Activated CD4-positive, alpha-beta T cell treated with anti-CD3 and anti-CD28 coated beads, Interleukin-2, amount 50 U/mL, for 24 hours (primary cell): ENCODE measurements at places on chromosomes 7 and 10.

GRCh38 chr10:100806356-100806645 lies 60.9 kb downstream of the PAX2 start:
- DNase-seq, result no peak

GRCh38 chr7:24573554-24574338 lies 494 bp downstream of the PALS2 start:
- peak; percentile 18 for DNase-seq

DNA sequence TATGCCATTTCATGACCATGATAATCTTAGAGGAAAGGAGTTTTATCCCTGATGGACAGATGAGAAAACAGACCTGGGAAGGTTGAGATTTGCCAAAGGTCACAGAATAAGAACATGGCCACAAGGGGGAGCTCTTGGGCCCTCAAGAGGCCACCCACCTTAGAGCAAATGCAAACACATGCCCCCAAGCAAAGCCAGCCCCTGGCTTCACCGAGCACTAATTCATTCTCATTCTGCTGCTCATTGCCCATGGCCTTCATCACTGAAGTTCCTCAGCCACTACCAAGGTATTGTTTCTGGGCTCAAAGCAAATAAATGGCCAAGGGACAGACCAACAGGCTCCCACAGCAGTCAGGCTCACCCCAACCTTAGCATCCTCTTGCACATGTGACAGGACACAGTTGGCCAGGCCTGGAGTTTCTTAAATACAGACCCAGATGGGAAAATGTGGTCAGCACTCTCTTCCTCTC lies 44.2 kb downstream of the PDLIM1 start:
- peak; percentile 52 for DNase-seq

- DNase-seq, result no peak
Observed at GRCh38 chr10:13978533-13979115, 352.1 kb downstream of the FRMD4A start.

DNA sequence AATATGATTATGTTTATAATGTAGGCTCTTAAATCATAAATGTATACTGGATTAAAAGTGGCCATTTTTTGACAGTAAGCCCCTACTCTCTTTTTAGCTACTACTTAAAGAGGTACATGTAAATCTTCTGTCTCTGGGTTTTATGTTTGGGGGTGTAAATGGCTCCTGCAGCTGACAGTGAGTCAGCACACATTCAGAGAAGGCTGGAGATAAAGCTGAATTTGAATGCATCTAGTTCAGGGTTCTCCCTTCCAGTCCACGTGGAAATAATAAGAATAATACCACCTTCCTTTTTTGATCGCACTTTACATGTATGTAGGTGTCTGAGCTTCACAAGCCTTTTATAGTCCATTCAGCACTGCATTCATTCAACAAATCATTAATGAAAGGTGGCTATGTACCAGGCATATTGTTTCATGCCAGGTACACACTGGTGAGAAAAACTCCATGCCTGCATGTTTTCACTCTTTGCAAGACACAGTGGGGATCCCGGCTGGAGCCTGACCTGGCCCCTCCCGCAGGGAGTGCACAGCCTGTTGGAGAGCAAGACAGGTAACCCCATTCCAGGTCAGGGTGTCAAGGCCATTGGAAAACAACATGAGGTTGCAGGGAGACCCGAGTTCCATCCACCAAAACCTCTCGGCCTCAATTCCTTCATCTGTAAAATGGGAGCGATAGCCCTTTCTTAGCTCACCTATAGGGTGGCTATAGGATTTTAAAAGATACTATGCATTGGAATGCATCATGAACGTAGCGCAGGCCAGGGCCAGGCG lies 107.5 kb upstream of the ANLN start:
- DNase-seq, result no peak

GRCh38 chr10:8229153-8229552 lies 174.7 kb downstream of the GATA3 start:
- no peak for DNase-seq

DNA sequence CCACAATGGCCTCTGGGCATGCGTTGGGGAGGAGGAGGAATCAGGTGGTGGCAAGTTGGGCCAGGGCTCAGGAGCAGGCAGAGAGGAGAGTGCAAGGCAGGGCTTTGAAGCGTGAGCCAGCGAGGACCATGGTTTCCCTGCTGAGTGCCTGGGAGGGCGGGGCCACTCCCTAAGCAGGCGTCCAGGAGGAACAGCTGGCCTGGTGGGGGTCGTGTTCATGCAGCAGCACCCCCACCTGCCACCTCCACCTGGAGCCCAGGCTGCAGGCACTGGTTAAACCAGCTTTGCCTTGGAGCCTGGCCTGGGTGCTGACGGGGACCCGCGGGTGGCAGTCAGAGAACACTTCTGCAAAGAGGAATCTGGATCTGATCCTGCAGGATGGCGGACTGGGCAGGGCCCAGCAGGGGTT lies 24.2 kb upstream of the AQP1 start:
- DNase-seq, result no peak
